Smooth muscle cell of bladder (primary cell): ENCODE measurements at places on chromosomes 2 and 18. TPM values are rescaled to one million over a fixed set of nuclear protein-coding genes. Genes with fewer than 3 reads are reported as not detected.

Gene SLC40A1
- 28.0 and 103 TPM in 2 replicates for total RNA-seq

Gene TLX2
- total RNA-seq: not detected in 2 replicates

Gene HS6ST1
- total RNA-seq: 25.5 and 30.0 TPM in 2 replicates

Gene HIBCH
- 13.5 and 19.9 TPM in 2 replicates for total RNA-seq

Gene SLC5A7
- total RNA-seq: not detected in 2 replicates
